T-helper 17 cell (primary cell): ENCODE measurements at places on chromosomes 3 and 15.

GRCh38 chr3:48000212-48000611 lies 16.0 kb downstream of the MAP4 start:
- no peak for DNase-seq

- no peak for DNase-seq
These were observed 107.9 kb upstream of the ATP10A start for GRCh38 chr15:25971053-25971452.

GRCh38 chr3:15505479-15506165 lies 15.9 kb downstream of the COLQ start:
- no peak for DNase-seq

DNA sequence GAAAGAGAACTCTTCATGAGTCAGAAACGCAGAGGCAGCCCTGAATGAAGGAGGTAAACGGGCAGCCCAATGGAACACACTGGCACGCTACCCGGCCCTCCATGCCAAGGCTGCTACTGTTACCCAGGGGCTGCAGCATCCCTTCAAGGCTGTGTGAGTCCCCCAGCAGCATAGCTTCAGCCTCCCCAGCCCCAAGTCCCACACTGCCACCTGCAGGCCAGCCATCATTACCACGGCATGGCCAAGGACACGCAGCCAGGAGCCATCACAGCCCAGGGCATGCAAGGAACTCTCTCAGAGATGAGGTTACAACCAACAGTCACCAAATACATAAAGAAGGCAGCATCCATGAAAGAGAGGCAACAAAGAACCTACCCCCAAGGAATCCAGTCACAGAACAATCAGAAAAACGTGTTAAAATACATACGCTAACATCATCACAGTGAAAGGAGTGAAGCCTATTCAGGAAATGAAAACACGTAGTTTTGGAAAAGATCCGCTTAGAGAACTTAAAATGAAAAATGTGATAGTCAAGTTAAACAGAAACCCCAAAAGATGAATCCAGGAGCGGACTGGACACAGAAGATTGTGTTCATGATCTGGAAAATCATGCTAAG lies 22.4 kb downstream of the PLA2G4F start:
- DNase-seq = peak; percentile 17

DNA sequence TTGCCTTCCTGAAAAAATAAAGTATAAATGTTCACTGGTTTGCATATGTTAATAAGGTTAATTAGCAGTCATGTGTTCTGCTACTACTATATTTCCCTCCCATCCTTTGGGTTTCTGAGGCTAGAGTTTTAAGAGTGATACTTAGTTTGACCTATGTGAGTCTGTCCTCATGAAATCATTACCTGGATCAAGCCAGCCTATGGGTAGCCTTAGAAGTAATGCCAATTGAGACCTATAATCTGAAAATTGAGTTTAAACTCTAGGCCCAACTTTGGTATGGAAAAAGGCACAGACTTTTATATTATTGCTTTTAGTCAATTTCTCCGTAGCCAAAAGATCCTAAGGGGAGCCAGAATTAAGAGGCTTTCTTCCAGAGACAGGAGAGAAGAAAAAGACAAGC lies 18.4 kb upstream of the SOX2 start:
- DNase-seq = no peak

- DNase-seq = no peak
These were observed 20.0 kb downstream of the ARIH2 start for GRCh38 chr3:48938689-48939088.

GRCh38 chr3:162777118-162777517 lies 1280.5 kb downstream of the OTOL1 start:
- no peak for DNase-seq

DNA sequence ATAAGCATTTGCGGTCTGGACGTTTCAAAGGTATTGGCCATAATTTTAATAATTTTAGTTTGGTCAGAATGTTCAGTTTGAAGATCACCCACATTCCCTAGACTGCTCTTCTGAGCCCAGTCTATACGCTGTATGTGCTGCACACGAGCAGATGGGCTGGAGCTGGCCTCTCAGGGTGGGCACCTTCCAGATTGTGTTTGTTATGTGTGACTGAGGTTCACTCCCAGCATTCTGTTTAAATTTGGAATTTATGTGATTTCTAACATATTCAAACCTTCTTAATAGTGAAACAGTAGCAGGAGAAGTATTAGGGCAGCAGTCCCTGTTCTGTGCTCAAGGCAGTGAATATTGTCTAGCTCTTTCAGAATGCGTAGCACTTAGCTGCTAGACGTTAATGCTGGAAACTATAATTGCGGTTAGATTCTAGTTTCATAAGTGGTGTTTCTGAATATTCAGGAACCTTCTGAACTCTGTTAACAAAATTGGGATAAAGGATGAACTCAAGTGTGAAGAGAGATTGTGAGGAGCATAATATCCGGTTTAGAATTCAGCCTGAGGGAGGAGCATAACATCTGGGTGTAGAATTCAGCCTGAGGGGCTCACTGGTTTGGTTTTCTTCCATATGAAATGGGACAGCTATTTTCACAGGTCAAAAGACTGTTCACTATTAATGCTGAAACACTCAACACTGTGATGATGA lies 68.6 kb upstream of the RPL35A start:
- DNase-seq = no peak

DNA sequence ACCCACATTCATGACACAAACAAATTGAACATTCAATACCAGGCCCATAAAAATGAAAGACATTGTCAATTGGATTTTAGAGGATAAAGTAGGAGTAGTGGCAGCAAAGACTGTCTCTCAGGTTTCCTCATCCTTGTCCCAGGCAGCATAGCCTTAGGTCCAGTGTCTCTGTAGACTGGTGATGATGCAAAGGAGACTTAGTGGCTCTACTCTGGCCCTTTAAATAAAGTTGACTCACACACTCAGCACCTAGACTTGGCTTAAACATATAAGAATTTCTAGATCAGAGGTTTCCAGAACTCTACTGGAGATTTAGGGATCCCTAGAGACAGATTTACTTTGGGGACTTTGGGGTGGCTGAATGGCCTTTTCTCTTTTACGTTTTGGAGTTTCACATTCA lies 166.6 kb downstream of the NR1D2 start:
- DNase-seq = no peak

- DNase-seq = no peak
These were observed 178.8 kb downstream of the KLHL25 start for GRCh38 chr15:85615930-85616329.

- DNase-seq = no peak
These were observed 48.2 kb upstream of the TEX264 start for GRCh38 chr3:51622868-51623267.

GRCh38 chr3:22969276-22969675 lies 233.9 kb upstream of the UBE2E2 start:
- no peak for DNase-seq

DNA sequence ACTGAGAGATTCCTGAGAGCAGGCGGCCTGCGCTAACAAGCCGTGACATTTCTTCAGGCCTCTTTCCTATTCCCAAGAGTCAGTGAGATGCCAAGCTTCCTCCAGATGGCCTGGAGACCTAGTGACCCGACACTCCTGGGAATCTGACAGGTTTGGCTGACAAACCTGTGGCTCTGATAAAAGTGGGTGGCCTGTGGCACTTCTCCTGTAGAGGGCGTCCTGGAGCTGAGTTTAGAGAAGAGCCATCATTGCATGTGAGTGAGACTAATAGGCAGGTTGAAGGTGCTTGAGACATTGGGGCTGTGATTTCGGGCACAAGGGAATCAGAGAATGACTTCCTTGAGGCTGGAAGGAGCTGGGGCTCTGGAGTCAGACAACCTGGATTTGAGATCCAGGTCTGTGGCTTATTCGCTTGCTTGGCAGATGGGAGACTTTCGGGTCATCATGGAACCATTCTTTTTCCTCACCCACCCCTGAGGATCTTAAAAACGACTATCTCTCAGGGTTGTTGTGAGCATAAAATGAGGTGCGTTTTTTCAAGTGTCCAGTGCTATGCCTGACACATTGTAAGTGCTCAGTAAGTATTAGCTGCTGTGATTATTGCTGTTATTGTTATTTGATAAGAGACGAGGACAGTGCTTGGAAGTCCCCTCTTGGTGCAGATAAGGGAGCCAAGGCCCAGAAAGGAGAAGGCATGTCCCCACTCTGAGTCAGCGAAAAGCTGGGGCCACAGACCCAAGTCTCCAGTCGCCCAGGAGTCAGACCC lies 77.2 kb downstream of the SCN10A start:
- DNase-seq = no peak

GRCh38 chr3:42195879-42196330 lies 70.1 kb downstream of the CCK start:
- DNase-seq = no peak

DNA sequence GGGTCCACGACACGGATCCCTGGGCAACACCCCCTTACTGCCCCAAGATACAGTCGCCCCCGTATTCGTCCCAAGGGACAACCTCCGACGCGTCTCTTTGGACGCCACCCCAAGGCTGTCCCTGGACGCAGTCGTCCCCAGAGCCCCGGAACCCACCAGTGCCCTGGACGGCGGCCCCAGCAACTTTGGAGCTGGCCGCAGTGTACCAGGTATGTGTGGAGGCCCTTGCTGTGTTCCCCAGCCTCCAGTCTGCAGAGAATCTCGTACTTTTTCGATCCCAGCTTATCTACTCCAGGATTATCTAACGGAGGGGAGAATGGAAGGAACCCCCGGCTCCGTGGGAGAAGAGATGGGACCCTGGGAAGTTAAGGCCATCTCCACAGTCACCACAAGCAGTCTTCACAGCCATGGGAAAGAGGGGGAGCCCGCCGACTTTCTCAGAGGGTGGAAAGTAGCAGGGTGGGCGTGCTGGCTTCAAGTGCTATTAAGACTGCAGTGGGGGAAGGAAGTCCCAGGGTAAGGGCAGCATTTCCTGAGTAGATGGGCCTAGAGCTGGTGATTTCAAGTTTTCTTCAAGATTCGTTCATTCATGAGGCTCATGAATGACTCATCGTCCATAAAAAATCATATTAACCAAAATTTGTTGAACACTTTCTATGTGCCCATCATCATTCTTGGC lies 1.1 kb downstream of the MESP2 start:
- no peak for DNase-seq

DNA sequence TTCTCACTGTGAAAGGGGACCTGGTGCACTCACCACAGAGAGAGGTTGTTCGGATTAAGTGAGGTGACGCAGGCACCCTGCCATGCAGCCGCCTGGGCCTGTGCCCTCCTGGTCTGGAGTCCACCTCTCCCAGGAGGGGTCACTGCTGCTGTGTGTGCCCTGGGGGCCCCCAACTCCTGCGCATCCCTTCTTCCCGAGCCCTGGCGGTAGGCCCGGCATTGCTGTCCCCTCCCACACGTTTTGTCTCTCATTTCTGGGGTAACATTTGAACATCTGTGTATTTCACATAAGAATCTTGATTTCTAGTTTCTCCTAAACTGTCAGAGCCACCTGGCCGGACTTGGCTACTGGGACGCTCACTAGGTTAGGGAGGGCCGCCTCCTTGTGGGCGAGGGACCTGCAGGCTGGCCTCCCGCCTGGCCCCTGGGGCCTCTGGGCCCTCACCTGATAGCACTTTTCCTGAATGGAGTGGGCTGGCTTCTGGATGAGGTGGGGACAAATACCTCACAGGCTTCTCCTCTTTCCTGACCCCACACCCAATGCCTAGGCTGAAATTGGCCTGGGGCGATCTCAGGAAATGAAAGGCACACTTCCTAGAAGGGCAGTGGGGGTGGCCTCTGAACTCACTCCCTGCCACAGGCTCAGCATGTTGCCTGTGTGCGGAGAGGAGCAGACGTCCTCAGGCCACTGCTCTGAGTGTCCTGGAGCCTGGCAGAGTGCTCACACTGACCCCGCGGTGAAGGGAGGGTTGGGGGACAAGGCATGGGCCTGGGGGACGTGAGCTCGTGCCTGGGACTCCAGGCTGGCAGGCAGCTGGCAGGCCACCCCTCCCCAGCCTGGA lies 104.2 kb upstream of the PRR23E start:
- no peak for DNase-seq

- no peak for DNase-seq
These were observed 139.5 kb downstream of the CNTN6 start for GRCh38 chr3:1232276-1232675.

DNA sequence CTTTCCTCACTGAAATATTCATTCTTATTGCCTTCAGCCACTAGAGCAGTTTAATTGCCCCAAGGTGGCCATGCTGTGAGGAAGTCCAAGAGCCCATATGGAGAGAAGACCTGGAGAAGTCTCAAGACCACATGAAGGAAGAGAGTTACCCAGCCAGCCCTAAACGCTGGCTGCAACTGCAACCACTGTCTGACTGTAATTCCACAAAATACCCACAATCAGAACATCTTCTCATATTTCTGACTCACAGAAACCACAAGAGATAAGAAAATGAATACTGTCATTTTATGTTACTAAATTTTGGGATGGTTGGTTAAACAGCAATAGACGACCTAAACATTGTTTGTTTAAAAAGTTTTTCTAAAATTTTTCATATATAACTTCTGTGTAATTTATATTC lies 14.7 kb upstream of the SST start:
- DNase-seq = no peak

- no peak for DNase-seq
These were observed 19.6 kb upstream of the OR5K4 start for GRCh38 chr3:98333989-98334606.

GRCh38 chr3:34727700-34728099 lies 911.6 kb upstream of the ARPP21 start:
- DNase-seq = no peak

GRCh38 chr15:49452595-49452994 lies 29.6 kb downstream of the FGF7 start:
- no peak for DNase-seq

GRCh38 chr15:41630616-41631217 lies 29.5 kb upstream of the MGA start:
- DNase-seq = no peak

DNA sequence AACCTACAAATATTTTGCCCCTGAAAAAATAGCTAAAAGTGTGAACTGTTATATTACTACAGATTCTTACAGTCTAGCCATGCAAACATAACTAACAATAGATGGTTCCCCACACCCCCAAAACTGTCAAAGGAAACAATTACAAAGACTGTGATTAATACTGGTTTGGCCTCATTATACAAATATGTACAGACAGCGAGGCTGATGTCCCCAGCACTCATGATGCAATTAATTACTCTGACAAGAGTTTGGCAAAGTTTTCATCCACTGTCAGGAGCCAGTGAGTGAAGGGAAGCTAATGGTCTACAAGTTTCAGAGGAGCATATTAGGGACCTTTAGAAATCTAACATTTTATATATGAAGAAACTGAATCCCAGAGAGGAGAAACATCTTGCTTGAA lies 61.0 kb downstream of the HMG20A start:
- DNase-seq = no peak

GRCh38 chr15:66411190-66411589 lies 24.5 kb downstream of the MAP2K1 start:
- no peak for DNase-seq

DNA sequence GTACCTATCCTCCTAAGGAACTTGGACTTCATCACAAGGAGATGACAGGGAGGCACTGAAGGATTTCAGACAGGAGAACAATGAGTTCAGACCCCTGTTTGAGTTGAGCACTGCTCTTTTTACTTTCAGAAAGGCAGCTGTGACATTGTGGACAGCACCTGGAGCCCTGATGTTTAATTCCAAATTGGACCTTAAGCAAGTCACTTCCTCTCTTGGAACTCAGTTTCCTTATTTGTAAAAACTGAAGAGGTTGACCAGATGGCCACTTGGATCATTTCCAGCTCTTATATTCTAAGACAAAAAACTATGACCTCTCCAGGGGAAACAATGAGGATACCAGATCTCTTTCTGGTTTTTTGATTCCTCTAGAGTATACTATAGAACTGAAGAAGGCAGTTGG lies 34.1 kb upstream of the SMAD3 start:
- no peak for DNase-seq
